Activated T-helper 1 cell treated with anti-CD3 and anti-CD28 coated beads, Interleukin-2, amount 50 U/mL, for 16 hours (primary cell): ENCODE measurements at places on chromosomes 6 and 20.

- no peak for DNase-seq
Measured at GRCh38 chr6:70980727-70981126, 23.9 kb upstream of the B3GAT2 start.

DNA sequence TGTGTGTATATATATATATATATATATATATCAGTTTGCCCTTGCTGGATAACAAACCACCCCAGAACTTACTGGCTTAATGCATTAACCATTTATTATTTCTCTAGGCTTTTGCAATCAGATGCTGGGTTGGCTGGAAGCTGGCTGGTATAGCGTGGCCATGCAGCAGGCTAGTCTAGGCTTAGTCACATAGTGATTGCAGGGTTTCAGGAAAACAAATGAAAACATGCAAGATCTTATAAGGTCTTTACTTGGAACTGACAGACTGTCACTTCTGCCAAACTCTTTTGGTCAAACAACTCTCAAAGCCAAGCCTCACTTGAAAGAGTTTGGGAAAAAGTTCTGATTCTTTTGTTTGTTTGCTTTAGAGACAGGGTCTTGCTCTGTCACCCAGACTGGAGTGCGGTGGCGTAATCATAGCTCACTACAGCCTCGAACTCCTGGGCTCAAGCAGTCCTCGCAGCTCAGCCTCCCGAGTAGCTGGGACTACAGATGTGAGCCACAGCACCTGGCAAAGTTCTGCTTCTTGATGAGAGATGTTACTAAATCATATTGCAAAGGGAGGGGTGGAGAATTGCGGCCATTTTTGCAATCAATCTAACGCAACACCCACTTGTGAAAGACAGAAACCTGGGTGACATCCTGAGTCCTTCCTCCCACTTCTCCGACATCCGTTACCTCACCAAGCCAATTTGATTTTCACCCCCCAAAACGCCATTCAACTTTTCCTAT is 74.6 kb upstream of the RNF24 start:
- no peak for DNase-seq

GRCh38 chr20:8853805-8854338 is 215.0 kb upstream of the PLCB4 start:
- no peak for DNase-seq

- DNase-seq = no peak
Measured at GRCh38 chr6:36920049-36920448, 34.3 kb downstream of the C6orf89 start.

- DNase-seq = no peak
Measured at GRCh38 chr20:43824309-43825050, 90.2 kb upstream of the TOX2 start.

DNA sequence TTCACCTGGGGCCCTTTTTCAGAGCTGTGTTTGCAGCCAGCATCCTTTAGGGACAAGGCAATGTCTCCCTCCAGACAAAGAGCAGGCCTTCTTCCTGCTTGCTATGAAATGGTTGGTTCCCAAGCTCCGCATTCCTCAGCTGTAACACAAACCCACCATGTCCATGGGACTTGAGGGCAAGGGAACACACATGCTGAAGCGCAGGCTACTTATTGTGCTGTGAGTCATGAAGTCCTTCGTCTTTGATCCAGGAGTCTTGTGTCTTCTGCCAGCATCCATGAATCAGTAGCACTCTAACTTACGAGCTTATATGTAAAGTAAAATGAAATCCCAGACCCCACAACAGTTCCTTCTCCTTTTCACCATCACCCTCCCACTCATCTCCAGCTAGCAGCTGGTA is 59.0 kb downstream of the ANKRD60 start:
- no peak for DNase-seq

DNA sequence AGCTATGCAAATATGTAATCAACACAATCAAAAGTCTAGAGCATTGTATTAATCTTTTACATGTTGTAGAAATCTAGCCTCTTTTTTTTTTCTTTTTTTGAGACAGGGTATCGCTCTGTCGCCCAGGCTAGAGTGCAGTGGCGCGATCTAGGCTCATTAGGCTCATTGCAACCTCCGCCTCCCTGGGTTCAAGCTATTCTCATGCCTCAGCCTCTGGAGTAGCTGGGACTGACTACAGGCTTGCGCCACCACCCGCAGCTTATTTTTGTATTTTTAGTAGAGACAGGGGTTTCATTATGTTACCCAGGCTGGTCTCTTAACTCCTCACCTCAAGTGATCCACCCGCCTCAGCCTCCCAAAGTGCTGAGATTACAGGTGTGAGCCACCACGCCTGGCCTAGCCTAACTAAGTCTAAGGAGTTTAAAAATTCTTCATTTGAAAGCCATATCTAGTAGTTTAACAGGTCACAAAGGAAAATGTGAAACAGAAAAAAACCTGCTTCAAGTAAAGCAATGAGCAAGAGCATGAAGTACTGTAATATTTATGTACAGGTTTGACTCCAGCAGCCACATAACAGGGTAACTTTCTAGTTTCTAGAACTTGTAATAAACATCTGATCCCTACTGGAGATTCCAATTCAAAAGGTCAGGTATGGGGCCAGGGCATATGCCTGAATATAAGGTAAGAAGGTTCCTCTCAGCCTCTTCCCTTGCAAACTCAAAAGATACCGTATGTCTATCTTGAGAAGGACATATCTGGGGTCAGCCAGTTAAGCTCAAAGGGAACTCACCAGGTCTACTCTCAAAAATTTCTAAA is 4.4 kb downstream of the CPNE1 start:
- DNase-seq = no peak

DNA sequence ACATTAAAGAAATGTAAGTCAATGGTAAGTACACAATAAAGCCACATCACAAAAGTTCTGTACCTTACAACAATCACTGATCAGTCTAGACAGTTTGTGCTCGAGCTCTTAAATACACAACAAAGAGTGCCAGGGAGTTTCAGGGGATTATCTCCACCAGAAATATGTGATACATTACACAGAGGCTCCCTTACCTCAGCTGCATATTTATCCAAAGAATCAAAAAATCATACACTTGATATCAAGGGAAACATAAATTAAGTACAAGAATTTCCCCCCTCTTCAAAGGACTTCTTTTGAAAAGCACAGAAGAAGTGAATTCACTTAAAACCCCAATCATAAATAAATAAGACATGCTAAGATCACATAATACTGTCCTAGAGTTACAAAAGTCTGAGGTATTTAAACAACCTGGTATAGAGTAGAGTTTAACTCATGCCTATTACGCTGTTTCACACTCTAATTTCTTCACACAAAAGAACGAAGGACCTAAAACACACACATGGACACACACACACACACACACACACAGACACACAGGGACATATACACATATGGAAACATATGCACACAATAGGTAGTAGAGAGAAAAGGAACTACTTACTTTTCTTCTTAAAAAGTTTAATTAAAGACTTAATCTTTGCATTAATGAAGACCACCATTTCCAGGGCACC is 528 bp downstream of the NHSL1 start:
- no peak for DNase-seq

DNA sequence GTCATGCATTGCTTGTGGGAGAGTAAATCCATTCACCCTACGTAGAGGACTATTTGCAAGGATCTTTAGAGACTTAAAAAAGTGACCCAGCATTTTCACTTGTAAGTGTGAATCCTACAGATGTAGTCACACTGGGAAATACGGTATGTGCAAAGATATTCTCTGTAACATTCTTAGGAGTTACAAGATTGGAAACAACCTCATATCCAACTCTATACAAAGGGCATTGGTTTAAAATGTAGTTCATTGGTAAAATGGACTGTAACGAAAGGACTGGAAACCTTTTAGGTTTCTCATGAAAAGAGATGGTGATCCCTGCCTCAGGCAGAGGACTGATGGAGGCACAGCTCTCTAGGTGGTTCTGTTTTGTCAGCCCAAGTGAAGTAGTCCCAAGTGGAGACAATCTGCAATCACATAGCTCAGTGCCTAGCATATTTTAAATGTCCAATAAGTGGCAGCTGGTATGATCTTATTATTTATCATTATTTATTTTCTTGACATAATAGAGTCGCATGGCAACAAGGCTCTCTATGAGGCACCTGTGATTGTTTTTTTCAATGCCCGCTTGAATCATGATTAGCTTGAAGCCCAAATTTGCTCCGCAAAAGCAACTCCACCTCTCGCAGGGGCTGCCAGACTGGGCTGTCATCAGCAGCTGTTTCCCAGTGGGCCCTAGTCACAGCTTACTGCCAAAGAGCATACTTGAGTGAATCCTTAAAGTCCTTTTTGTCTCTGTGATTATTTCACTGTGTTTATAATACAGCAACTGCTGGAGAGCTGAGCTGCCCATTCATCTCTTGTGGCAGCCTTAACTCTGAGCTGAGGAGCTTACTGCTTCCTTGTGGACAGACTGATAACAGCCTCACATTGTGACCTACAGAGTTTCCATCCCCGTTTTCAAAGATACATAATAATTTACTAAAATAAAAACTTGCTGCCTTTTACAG is 19.8 kb upstream of the ENPP1 start:
- DNase-seq = no peak

GRCh38 chr20:54152227-54153040 is 21.4 kb downstream of the CYP24A1 start:
- no peak for DNase-seq

DNA sequence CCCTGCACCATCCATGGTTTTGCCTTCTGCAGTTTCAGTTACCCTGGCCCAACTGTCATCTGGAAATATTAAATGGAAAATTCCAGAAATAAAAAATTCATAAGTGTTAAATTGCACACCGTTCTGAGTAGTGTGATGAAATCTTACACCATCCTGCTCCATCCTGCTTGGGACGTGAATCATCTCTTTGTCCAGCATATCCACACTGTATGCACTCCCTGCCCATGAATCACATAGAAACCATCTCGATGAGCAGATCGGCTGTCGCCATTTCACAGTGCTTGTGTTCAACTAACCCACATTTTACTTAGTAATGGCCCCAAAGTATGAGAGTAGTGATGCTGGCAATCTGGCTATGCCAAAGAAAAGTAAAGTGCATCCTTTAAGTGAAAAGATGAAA is 105.9 kb upstream of the ID4 start:
- no peak for DNase-seq

GRCh38 chr6:2984738-2985406 is 13.5 kb upstream of the SERPINB6 start:
- no peak for DNase-seq

- peak; percentile 68 for DNase-seq
Measured at GRCh38 chr6:26286168-26286877, 78.7 kb upstream of the BTN3A2 start.

DNA sequence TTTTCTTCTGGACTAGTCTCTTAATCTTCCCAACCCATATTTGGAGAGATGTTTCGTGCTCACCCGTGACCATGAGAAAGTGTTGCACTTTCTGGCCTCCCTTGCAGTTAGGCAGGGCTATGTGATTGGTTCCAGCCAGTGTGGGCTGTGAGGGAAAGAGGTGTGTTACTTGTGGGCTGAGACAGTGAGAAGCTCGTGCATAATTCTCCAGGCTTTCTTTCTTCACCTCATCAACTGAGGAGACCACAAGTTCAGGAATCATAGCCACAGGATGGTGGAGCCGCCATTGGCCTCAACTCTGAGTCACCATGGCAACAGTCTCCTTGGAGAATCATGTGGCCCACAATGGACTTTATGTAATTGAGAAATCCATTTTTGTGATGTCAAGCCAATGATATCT is 57.5 kb upstream of the FUCA2 start:
- DNase-seq = no peak

GRCh38 chr6:15254070-15254975 is 8.5 kb downstream of the JARID2 start:
- no peak for DNase-seq

DNA sequence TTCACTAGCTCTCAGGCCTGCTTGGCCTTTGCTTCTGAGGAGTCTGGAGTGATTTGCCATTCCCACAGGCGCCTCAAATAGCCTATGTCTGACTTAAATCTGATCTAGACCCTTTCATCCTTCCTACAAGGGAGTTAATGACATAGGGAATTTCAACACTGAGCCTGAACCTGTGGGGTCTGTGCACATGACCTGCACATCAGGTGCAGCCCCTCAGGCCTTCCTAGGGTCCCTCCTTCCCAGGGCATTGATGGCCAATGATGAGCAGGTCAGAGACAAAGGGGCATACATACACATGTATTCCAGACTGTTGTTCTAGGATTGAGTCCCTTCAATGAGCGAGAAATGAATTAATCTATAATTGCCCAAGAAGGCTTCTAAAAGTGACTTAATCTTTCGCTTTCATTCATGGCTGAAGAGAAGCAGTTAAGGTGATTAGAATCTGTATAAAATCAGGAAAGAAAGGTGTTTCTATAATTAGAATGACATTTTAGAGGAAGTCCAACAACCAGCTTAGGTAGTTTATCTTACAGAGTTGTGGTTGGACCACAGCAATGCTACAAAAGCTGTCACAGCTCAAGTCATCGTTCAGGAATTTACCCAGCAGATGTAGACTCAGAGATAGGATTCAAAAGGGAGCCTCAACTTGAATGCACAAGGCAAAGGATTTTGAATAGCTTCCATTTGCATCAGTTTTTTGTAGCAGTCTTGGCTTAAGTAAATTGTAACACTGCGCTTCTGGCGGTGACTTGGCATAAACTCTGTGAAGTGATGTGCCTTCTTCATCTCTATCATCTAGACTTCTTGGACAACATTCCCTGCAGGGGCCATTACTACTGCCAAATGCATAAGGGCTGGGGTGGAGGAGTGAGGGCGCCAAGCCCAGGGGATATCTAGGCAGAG is 27.0 kb upstream of the TBC1D7 start:
- DNase-seq = no peak

- DNase-seq = no peak
Measured at GRCh38 chr6:168252267-168252666, 67.3 kb downstream of the DACT2 start.

- DNase-seq = no peak
Measured at GRCh38 chr20:18496042-18496441, 983 bp downstream of the RBBP9 start.

DNA sequence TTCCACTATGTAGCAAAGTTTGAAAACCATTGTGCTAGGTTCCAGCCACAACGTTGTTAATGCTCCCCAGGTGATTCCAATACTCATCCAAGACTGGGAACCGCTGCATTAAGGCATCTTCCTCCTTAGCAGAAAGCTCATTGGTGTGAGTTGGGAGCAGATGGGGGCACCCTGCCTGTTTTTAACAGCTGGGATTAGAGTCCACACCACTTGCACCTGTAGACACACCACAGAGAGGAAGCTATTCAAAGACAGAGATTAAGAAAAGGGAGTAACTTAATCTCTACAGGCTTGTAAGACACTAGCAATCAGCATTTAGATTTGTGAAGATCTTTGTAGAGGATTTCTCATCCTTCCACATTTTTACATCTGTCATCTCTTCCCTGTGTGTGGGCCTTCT is 333.9 kb upstream of the SOX4 start:
- no peak for DNase-seq

DNA sequence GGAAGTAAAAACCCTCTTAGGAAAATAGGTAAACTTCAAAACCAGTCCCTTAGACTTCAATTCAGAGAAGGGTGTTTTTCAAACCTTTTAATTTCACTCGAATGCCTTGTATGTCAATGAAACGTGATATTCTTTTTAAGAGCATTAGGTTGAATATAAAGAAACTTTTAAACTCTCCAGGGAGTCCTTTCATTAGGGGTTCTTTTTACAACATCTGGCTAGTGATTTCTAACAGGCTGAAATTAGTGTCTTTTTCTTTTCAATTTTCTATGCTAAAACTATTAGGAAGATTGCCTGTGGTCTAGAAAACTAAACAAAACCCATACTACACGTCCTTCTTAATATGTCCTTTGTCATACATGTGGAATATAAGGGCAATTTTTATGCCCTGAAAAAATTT is 569.7 kb upstream of the CITED2 start:
- no peak for DNase-seq
